ENCODE measurements at places on chromosomes 16 and 17.

DNA sequence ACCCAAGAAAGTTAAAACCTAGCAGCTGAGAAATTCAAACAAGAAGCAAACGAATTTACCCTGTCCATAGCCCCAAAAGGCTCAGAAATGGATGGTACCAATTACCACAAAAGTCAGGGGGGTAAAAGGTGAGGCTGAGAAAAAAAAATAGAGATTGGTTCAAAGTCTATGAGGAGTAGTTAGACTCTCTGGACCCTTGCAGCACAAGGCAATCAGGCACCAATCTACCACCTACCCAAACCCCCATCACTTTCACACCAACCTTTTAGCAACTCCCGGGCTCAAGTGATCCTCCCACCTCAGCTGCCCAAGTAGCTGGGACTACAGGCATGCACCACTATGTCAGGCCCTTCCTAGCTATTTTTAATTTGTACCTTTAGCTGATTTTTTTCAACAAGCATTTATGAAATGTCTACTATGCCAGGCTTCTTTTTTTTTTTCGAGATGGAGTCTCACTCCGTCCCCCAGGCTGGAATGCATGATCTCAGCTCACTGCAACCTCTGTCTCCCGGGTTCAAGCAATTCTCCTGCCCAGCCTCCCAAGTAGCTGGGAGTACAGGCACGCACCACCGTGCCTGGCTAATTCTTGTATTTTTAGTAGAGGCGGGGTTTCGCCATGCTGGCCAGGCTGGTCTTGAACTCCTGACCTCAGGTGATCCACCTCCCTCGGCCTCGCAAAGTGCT lies 40.8 kb downstream of the USP32 start:
- DNase-seq = no peak

DNA sequence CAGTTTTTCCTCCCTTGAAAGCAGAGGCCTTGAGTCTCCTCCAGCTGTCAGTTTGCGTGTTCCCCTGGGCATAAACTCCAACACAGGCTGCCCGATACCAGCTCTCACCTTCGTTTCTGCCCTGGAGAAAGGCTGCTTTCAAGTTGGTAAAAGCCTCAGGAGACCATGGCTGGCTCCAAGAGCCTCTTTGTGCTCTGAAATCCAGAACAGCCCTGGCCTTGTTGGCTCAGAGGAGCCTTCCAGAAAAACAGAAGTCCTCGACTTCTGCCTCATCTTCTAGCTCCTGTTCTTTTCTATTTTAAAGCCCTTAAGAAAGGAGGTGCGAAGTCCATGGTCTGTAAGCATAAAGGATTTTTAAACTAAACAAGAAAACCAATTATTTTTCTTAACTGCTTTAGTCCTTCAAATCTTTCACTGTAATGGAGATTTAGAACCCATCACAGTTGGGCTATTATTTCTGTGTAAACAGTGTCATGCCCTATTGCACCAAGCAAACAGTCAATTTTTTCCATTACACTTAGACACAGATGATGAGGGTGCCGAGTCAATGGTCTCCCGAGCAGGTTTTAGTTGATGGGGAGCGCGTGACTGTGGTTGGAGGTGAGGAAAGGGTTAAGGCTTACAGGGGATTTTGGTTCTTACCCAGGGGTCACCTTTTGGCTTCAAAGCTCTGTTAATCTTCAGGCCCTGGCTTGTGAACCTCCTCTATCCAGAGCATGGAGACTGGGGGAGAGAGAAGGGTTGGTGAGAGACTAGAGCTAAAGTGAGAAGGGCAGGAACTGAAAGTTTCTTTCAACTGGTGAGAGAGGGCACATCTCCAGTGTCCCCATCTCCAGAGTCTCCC lies 212.8 kb downstream of the MSI2 start:
- no peak for DNase-seq

DNA sequence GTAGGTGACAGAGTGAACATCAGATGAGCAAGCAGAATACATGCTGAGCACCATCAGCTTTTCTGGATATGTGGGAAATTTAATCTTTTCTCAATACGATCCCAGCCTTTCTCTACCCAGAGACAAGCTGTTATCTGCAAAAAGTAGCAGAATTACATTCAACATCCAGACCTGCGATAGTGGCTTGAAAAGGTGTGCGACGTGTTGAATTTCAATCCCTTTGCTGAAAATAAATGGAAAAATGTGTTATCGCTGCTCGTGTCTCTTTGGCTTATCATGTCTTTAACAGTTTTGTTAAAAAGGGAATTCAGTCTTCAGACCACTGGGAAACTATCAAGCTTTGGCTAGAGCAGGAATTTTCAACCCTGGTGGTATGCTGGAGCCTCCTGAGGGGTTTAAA lies 98.8 kb upstream of the FAM20A start:
- DNase-seq = no peak

GRCh38 chr17:49647256-49647585 lies 30.7 kb downstream of the SPOP start:
- DNase-seq = no peak

DNA sequence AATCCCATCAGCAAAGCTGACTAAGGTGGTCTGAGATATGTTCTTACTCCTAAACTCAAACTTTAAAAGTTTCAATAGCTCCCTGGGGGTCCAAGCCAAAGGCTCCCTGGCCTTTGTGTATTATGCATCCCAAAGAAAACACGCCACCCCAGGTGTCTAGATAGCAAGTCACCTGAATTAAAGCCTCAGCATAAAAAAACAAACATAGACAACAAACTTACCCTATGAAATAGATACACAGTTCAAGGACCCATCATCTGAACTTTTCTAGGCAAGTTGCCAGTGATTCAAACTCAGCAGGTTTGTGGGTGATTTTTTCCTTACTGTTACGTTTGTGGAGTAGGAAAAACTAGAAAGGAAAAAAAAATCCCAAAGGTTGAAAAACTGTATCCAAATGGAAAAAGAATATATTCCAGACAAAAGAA lies 12.5 kb downstream of the CMTM3 start:
- no peak for DNase-seq

GRCh38 chr16:8931859-8932258 lies 31.8 kb downstream of the USP7 start:
- DNase-seq = peak; percentile 15

GRCh38 chr16:87687126-87687910 lies 78.5 kb downstream of the KLHDC4 start:
- no peak for DNase-seq

GRCh38 chr16:87506423-87507350 lies 13.9 kb upstream of the ZCCHC14 start:
- DNase-seq = no peak

GRCh38 chr16:66154801-66155200 lies 211.7 kb upstream of the CDH5 start:
- no peak for DNase-seq

- no peak for DNase-seq
Measured at GRCh38 chr16:48053418-48053745, 102.4 kb downstream of the ABCC12 start.

GRCh38 chr16:88003316-88003715 lies 52.1 kb downstream of the BANP start:
- no peak for DNase-seq

DNA sequence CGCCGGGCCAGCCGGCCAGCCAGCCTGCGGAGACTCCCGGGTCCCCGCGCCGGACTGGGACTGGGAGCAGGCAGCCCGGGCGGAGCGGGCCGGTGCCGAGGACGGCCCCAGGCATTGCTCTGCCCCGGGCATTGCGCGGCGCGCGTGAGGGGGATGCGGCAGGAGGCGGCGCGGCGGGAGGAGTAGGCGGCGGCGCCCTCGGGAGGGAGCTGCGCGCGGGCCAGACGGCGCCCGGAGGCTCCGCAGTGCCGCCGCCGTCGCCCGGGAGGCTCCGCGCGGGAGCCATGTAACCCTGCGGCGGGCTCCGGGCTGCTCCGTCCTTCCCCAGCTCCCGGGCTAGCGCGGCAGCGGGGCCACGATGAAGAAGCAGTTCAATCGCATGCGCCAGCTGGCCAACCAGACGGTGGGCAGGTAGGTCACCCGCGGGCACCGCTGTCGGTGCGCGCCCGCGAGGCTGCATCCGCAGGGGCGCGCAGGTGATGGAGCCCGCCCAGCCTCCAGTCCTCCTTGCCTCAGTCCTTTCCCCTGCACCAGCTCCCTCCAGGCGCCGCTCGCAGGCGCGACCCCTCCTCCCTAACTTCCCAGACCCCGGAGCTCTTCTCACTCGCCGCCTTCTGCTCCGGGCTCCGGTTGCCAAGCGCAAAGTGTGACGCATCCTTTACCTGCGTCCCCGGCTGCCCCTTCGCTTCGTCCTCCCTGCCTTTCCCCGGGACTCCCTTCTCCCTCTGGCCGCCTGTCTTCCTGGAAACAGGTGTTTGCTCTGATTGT lies at the start of gene ARHGAP44:
ARHGAP44 (plus strand) TSS at position 18 of the 768 bp plus-strand sequence; CDS start at position 359, 341 bp downstream.
- DNase-seq = no peak

GRCh38 chr16:52123061-52123839 lies 423.7 kb downstream of the TOX3 start:
- DNase-seq = no peak

GRCh38 chr16:81624403-81624759 lies 154.7 kb upstream of the PLCG2 start:
- DNase-seq = no peak

DNA sequence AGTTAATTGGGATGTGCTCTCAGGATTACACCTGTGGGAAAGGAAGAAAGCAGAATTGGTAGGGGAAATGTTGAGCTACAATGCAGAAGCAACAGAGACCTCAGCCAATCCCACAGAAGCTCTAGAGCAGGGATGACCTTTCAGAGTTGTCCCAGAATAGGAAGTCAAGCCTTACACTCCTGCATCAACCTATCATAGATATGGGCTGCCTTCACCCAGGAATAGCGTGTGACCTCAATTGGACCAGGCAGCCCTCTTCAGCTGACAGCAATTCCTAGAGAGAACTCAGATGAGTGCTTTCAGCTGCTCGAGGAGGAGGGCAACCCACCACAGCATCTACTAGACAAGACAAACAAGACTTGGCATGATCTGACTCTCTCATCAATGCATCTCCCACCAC lies 189.7 kb downstream of the TMEM132E start:
- DNase-seq = no peak

DNA sequence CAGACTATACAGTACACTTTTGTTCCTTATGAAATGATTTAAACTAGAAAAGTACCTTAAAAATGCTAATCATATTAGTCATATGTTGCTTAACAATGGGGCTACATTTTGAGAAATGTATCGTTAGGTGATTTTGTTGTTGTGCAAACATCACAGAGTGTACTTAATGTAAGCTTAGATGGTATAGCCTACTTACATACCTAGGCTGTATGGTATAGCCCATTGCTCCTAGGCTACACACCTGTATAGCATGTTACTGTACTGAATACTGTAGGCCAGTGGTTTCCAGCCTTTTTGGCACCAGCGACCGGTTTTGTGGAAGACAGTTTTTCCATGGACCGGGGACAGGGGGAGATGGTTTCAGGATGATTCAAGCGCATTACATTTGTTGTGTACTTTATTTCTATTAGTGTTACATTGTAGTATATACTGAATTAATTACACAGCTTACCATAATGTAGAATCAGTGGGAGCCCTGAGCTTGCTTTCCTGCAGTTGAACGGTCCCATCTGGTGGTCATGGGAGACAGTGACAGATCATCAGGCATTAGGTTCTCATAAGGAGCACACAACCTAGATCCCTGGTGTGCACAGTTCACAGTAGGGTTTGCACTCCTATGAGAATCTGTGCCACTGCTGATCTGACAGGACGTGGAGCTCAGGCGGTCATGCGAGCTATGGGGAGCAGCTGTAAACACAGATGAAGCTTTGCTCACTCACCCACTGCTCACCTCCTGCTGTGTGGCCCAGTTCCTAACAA lies 35.0 kb upstream of the MRC2 start:
- DNase-seq = no peak

GRCh38 chr17:74132354-74132753 lies 71.1 kb upstream of the RPL38 start:
- no peak for DNase-seq

GRCh38 chr17:42657824-42658588 lies 1.1 kb upstream of the TUBG2 start:
- no peak for DNase-seq

- no peak for DNase-seq
Measured at GRCh38 chr17:372157-373152, 19.8 kb upstream of the RPH3AL start.

DNA sequence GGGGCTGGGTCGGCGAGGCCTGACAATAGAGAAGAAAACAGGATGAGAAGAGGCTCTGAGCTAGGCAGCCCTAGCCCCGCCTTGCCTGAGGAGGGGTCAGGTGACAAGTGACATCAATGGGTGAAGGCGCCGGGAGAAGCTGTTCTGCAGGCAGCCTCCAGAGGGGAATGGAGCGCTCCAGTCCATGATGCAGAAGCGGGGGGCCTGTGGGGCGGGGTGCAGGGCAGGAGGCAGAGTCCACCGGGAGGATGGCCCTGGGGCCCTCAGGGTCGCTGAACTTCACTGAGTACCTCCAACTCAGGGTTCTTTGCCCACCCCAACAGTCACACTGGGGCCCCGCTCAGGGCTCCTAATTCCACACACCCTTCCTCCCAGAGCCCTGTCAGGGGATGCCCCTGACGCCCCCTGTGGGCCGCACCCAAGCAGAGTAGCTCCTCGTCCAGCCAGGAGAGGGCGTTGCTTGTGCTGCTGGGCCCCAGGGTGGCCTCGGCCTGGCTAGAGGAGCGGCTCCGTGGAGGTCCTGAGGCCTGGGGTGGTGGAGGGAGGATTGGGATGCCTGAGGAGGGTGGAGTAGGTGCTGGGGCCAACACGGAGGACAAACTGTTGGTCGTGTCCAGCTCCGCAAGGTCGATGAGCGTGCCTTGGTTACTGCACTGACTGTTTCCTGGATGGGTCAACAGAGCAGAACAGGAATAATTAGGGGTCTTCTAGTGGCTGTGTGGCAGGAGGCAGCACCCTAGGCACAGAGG lies 20.8 kb downstream of the GGA3 start:
- DNase-seq = peak; percentile 41

GRCh38 chr17:22469941-22470340 lies 777.6 kb downstream of the KCNJ18 start:
- no peak for DNase-seq

DNA sequence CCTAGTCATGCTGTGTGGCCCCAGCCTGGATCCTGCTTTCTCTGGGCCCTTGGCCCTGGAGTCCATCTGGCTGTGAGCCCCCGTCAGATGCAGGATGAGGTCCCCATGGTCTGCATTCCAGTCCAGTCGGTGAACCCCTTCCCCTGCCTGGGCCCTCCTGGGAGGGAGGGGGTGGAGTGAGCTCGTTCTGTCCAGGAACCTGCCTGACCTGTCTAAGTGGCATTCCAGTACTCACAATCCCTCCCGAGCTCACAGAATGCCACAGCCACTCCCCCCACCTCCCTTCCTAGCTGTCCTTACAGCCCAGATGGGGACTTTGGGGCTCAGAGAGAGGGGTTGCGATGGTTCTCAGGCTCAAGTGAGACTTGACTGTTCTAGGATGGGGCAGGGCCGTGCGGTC lies 15.5 kb downstream of the SPNS2 start:
- DNase-seq = no peak

DNA sequence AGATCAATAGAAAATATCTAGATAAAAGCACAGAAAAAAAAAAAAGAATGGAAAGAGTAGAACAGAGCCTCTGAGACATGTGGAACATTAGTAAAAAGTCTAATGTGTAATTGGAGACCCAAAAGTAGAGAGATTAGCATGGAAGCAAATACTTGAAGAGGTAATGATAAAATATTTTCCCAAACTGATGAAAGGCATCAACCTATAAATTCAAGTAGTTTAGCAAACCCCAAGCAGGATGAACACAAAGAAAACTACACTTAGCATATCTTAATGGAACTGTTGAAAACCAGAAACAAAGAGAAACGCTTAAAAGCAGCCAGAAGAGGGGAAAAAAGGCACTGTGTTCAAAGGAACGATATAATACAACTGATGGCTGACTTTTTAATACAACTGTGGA lies 16.4 kb downstream of the NF1 start:
- no peak for DNase-seq
